ENCODE measurements at places on chromosomes 6 and 20.

DNA sequence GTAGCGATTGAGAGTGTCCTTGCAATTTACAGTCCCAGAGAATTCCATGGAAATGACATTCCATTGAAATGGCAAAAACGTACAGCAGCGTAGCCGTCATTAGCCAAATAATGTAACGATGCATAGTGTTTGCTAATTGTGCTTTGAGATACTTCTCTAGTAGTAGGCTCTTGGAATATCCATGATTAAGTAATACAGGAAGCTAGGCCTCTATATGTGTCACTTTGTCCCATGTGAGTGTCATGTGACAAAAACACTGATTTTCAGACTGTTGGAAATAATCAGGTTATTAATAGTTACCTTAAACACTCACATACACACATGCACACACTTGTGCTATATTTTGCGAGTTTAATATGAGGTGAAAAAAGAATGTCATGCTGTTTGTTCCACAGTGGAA lies 35.2 kb downstream of the SLX4IP start:
- DNase-seq, result no peak

DNA sequence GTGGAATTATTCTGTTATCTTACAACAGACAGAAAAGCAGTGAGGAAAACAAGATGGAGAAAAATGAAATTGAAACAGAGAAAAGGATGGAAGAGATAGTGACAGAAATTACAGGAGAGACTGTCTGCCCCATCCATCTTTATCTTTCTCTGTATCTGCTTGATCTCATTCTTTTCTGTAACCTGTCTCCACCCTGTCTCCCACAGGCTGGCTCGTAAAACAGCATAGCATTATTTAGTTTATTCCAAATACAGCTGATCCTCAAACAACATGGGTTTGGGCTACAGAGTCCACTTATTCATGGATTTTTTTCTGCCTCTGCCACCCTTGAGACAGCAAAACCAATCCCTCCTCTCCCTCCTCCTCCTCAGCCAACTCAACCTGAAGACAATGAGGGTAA lies 482.3 kb upstream of the JARID2 start:
- no peak for DNase-seq

DNA sequence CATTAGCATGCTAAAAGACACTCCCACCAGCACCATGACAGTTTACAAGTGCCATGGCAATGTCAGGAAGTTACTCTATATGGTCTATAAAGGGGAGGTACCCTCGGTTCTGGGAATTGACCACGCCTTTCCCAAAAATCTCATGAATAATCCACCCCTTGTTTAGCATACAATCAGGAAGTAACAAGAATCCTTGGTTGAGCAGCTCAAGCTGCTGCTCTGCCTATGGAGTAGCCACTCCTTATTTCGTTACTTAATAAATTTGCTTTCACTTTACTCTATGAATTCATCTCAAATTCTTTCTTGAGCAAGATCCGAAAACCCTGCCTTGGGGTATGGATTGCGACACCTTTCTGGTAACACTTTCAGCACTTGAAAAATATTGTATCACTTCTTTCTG lies 243.0 kb downstream of the BMP2 start:
- no peak for DNase-seq

- no peak for DNase-seq
Observed at GRCh38 chr20:10854976-10855375, 181.2 kb upstream of the JAG1 start.

DNA sequence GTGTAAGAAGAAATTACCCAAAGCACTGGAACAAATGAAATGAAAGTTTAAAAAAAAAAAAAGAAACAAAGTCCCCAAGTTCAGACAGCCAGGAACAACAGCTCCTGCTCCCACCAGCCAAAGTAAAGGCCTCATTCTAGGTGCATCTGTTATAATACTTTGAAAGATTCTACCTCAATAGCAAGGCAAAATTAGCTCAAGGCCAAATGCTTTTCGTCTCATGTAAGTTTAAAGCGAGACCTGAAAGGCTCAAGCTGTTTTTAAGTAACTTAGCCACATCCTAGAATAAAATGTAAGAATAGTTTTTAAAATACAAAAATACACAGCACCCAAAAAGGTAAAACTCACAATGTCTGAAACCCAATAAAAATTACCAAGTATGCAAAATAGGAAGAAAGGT lies 64.7 kb downstream of the TASP1 start:
- no peak for DNase-seq

DNA sequence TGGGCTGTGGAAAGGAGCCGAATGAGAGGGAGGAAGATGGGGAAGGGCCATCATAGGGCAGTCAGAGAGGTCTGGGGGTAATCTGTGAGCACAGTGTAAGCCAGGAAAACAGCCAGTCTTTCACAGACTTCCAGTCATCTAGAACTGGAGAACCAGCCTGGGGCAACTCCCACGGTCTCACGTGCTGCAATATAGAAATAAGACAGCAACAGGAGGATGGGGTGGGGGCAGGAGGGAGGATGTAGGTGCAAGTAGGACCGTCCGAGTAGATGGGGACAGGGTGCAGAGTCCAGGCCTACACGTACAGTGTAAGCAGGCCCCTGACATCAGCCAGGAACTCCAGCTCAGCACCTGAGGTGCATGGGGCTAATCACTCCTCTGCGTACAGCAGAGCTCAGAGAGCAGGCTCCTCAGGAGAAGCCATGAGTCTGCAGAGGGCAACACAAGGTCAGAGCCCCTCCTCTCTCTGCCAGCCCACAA lies 58.2 kb upstream of the TNFAIP3 start:
- DNase-seq, result no peak

- no peak for DNase-seq
Observed at GRCh38 chr6:30600451-30600961, 16.5 kb downstream of the PPP1R10 start.

- DNase-seq, result no peak
Observed at GRCh38 chr6:34201455-34202107, 35.1 kb upstream of the HMGA1 start.

DNA sequence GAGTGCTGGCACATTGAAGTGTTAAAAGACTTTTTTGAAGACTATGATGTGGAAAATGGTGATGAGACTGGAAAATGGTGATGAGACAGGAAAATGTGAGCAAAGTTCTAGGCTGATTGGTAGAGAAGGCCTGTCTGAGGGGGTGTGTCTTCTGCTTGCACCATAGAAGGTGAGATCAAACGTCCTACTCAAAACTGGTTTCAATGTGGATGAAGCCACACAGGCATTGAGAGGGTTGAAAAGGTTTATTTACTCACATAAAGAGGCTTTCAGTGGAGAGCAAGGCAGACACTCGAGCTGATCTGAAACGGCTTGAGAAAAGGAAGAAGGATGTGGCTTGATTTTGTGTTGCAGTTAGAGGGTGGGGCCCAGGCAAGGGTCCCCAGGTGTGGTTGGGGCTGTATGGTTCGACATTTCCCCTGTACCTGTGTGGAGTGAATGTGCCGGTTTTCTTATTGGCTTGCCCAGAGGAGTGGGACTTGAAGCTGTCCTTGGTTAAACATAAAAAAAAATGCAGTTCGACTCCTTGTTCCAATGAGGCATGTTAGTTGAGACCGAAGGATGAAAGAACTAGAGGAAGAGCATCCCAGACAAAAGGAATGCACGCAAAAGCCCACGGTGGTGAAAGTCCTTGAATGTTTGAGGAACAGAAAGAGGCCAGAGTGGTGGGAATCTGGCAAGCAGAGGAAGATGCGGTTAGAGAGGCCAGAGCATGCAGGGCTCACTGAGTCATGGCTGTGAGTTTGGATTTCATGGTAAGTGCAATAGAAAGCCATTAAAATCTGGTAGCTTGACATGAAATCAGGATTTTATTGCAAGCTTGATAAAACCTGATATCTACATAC lies 172.3 kb downstream of the EPM2A start:
- DNase-seq, result no peak

DNA sequence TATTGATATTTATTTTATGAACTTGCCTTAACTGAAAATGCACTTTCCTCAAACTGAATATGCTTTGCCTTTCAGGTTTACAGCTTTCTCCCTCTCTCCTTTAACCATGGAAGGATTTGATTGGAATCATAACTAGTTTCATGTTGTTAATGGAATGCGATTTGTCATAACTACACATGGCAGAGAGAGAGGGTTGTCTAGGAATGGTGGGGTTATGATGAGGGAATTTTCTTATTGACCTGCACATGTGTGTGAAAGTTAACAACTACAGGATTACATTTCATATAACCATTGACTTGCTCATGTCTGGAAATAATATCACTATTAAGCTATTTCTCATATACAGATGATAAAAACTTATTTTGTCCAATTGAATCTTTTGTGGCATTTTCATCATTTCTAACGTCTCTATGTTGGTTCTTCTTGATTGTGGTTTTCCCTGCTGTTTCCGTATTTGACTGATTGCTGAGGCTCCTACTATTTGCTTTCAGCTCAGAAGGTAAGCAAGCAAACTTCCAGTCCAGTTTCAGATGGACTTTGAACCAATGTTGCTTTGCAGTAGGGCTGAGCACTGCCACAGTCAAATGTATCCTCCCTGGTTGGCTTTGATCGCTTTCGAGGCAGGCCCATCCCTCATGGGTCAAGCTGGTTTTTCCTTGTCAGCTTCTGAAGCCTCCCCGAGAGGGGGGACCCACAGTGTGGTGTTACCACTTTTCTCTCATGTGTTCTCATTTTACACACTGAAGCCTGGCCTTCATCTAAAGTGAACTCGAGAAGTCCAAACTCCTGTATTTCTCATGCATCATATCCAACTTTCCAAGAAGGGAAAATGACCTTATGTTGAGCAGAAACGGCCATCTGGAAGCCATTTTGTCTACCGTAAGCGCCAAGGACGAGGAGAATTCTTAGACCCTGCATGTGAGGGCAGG lies 7.6 kb upstream of the CCN2 start:
- no peak for DNase-seq

DNA sequence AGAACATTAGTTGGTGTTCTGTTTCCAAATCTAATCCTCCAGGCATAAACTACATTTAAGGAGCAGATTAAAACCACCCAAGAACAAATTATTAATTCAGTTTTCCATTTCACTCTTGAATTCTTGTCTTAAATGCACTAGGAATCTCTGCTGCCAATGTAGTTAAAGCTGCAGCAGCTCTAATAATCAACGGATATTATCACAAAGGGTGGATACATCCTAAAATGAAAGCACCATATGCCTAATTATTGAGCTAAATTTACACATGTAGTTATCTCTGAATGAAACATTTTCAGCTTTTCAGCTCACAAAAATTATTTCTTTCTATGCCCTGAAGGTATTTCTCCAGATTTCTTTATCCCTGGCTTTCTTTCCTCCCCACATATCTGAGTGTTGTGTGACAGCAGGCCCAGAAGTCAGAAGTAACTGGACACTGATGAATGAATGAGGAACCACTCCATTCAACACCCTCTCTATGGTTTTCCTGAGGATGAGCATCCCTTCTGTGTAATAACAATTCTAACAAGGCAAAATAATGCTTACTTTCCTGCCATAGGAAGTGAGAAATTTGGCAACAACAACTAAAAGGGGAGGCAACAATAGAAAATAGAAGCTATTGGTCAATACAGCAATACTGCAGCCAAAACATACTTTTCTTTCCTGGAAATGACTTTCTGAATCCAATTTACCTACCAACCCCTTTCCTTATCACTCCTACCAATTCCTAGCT lies 14.9 kb downstream of the MAN1A1 start:
- no peak for DNase-seq

DNA sequence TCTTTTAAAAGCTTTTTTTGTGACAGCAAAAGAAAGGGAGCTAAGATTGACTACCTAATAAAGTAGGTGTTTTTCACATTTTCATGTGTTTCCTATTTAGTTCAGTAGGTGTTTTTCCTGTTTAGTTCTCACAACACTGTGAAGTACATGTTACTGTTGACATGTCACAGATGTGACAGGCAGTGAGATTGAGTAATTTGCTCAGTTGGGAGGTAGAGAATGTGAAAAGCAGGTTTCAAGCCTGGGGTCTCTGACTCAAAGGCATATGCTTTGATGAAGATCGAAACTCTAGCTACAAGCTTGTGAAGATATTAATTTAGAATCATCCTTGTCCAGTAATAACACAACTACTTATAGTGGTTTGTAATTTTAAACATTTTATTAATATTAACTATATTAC lies 43.1 kb downstream of the SLX4IP start:
- no peak for DNase-seq

DNA sequence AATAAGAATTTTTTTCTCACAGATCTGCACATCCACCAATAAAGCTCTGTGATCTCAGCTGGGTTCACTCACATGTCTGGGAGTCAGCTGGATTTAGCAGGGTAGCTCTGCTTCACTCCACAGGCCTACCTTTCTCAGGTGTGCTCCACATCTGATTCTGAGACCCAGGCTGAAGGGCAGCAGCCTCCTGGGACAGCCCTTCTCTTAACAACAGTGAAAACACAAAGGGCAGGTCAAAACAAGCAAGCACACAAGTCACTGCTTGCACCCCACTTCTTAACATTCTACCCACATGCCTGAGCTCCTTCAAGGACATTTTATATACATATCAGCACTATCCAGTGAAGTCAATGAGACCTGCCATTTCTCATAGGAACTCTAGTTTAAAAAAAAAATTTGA lies 96.0 kb upstream of the MAP3K4 start:
- DNase-seq, result no peak

GRCh38 chr20:33967126-33967525 lies 26.6 kb upstream of the RALY start:
- no peak for DNase-seq

- DNase-seq, result no peak
Observed at GRCh38 chr20:36147690-36148089, 6.8 kb upstream of the EPB41L1 start.

GRCh38 chr20:25038591-25039015 lies 19.3 kb downstream of the ACSS1 start:
- DNase-seq, result no peak

DNA sequence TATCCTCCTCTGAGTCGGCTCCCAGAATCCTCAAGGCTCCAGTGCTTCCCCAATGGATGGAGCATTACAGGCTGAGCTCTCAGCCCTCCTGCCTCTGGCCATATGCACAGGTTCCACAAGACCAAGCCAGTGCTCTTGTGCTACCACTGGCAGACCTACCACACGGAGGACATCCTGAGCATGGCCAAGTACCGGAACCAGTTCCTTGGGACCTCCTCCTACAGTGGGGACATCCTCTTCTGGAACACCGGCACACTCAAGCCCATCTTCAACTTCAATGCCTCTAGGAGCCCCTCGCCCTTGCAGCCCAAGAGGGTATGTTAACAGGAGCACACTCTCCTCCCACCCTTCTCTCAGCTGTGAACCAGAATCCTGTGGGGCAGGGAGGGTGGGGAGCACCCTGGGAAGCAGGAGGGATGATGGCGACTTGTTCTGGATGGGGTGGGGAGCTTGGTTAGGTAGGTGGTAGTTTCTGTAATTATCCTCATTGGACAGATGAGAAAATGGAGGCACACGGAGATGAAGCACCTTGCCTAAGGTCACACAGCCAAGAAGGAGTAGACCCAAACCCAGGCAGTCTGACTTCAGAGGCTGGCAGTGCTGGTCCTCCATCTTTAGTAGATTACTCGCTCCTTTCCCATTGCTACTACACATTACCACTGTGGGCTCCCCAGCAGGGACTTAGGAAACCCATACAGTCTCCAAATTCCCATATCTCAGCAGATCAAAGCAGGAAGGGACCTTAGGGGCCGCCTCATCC lies 58.6 kb downstream of the EFCAB8 start:
- DNase-seq, result no peak

GRCh38 chr6:112169541-112169940 lies 82.2 kb downstream of the FAM229B start:
- no peak for DNase-seq

Measured in brain pericyte (primary cell).